H1 (cell line): ENCODE measurements at places on chromosomes 16 and 17. TPM values are rescaled to one million over a fixed set of nuclear protein-coding genes. Genes with fewer than 3 reads are reported as not detected.

DNA sequence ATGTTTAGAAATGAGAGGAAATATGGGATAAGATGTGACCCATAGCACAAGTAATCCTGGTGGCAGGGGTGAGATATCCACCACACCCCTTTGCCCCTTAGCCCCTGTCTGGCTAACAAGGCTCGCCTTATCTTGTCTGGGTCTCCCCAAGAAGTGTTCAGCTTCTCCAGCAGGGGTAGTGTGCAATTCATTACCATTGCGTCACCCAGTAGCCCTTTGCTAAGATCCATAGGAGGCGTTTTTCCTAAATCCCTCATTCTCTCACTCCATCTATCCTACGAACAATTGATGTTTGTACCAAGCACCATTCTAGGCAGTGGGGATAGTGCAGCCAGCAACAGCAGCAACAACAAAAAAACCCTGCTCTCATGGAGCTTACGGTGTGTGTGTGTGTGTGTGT lies 30.8 kb downstream of the CCDC42 start:
- no peak for DNase-seq
- no peak overlapping the region for H3K4me3 ChIP-seq
- H3K4me1 ChIP-seq, result peaks cover 2% of the 10 kb centered on the region
- H3K27me3 ChIP-seq, result no peaks in the 10 kb centered on the region

- H3K36me3 ChIP-seq, result no peaks in the 10 kb centered on the region
- DNase-seq, result no peak
- H3K4me1 ChIP-seq, result peaks cover 14% of the 10 kb centered on the region
- peaks cover 95% of the 10 kb centered on the region for H3K27me3 ChIP-seq
These were observed 5.9 kb downstream of the IRX6 start for GRCh38 chr16:55329791-55330428.

- no peaks in the 10 kb centered on the region; the same call in 1 of the 2 replicates for H3K4me1 ChIP-seq
- H3K4me3 ChIP-seq, result no peak overlapping the region
- H3K27ac ChIP-seq, result no peak overlapping the region
- peaks cover 14% of the 10 kb centered on the region; the same call in 1 of the 2 replicates for H3K27me3 ChIP-seq
- no peak for DNase-seq
- no peaks in the 10 kb centered on the region for H3K36me3 ChIP-seq
These were observed 36.2 kb downstream of the ZNF778 start for GRCh38 chr16:89253548-89254287.

DNA sequence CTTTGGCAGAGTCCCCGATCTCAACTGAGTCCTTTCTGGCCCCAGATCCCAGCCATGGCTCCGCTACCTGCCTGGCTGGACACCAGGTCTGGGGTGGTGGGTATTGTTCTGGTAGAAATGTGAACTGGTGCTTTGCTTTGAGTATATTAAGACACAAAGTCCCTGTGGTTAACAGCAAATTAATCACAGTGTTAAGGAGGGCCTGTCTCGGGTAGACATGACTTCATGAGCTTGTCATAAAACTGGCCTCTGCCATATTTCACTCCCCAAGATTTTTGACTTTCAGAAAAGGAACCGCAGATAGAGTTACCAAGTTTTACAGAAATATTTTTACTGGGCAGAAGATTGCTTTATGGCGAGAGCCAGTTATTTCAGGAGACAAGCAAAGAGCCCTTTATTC lies 19.5 kb downstream of the NKD1 start:
- no peak overlapping the region for H3K4me3 ChIP-seq
- no peaks in the 10 kb centered on the region for H3K36me3 ChIP-seq
- H3K27me3 ChIP-seq, result no peaks in the 10 kb centered on the region
- H3K4me1 ChIP-seq, result no peaks in the 10 kb centered on the region
- H3K27ac ChIP-seq, result no peak overlapping the region
- no peak for DNase-seq

GRCh38 chr16:52827456-52827855 lies 225.2 kb downstream of the CHD9NB start:
- DNase-seq, result no peak
- H3K27me3 ChIP-seq, result no peaks in the 10 kb centered on the region
- H3K4me3 ChIP-seq, result no peak overlapping the region
- no peak overlapping the region for H3K27ac ChIP-seq
- no peaks in the 10 kb centered on the region for H3K4me1 ChIP-seq

DNA sequence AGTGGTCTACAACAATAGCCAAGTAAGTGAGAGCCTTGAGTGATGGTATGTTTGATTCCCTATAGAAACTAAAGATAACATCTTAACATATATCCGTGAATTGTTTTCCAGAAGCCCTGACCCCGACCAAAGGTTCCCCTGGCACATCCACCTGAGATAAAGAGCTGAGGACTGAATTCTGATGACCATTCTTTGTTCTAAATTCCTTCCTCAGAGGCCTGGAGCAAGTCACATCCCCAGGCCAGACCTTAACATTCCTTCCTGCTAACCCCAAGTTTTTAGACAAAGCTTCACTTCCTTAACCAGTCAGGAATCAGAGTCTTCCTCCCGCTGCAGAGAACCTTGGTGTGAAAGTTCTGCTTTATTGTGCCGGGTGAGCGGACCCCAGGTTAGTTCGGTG lies 83.3 kb downstream of the PMP22 start:
- DNase-seq, result no peak
- H3K4me3 ChIP-seq, result no peak overlapping the region
- no peaks in the 10 kb centered on the region for H3K27me3 ChIP-seq
- H3K36me3 ChIP-seq, result no peaks in the 10 kb centered on the region
- H3K27ac ChIP-seq, result no peak overlapping the region
- H3K4me1 ChIP-seq, result no peaks in the 10 kb centered on the region; the same call in none of the 2 replicates

GRCh38 chr16:11312718-11313492 lies 31.8 kb upstream of the PRM1 start:
- peaks cover 26% of the 10 kb centered on the region for H3K4me1 ChIP-seq
- H3K27me3 ChIP-seq, result no peaks in the 10 kb centered on the region
- no peaks in the 10 kb centered on the region for H3K36me3 ChIP-seq
- DNase-seq, result no peak

- H3K4me1 ChIP-seq, result peaks cover 4% of the 10 kb centered on the region; the same call in 1 of the 2 replicates
These were observed 4.1 kb upstream of the PITPNA start for GRCh38 chr17:1566505-1567199.

GRCh38 chr16:59341368-59341767 lies 607.3 kb upstream of the GOT2 start:
- DNase-seq, result no peak
- H3K27ac ChIP-seq, result no peak overlapping the region
- H3K27me3 ChIP-seq, result peaks cover 71% of the 10 kb centered on the region
- H3K36me3 ChIP-seq, result no peaks in the 10 kb centered on the region

GRCh38 chr17:5430413-5430999 lies 8.4 kb downstream of the C1QBP start:
- peaks cover 37% of the 10 kb centered on the region for H3K36me3 ChIP-seq
- H3K27me3 ChIP-seq, result no peaks in the 10 kb centered on the region
- no peaks in the 10 kb centered on the region for H3K4me1 ChIP-seq
- no peak overlapping the region for H3K4me3 ChIP-seq

- H3K36me3 ChIP-seq, result no peaks in the 10 kb centered on the region
- peak; percentile 70 for DNase-seq
- no peaks in the 10 kb centered on the region for H3K27me3 ChIP-seq
These were observed 30.0 kb upstream of the RNF43 start for GRCh38 chr17:58447039-58447975.

- no peak overlapping the region for H3K27ac ChIP-seq
- DNase-seq, result no peak
- no peak overlapping the region for H3K4me3 ChIP-seq
- no peaks in the 10 kb centered on the region for H3K4me1 ChIP-seq
These were observed 132.6 kb downstream of the RAB11FIP4 start for GRCh38 chr17:31523862-31524730.

DNA sequence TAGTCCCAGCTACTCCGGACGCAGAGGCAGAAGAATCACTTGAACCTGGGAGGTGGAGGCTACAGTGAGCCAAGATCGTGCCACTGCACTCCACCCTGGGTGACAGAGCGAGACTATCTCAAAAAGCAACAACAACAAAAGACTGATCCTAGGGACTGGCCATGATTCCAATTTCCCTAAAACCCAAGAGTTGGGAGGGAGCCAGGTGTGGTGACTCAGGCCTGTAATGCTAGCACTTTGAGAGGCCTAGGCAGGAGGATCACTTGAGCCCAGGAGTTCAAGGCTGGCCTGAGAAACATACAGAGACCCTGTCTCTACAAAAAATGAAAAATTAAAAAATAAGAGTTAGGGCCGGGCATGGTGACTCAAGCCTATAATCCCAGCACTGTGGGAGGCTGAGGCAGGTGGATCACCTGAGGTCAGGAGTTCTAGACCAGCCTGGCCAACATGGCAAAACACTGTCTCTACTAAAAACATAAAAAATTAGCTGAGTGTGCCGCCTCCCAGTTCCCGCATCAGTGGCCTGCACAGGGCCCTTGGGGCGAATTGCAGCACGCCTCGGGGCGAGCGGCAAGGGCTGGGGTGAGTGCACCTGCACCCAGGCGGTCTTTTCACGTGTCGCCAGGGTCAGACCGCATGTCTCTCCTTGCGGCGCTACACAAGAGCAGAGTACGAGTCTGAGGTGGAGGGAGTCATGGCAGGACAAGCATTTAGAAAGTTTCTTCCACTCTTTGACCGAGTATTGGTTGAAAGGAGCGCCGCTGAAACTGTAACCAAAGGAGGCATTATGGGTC lies 40.8 kb downstream of the CDH3 start:
- H3K27ac ChIP-seq, result no peak overlapping the region
- H3K36me3 ChIP-seq, result peaks cover 16% of the 10 kb centered on the region
- no peaks in the 10 kb centered on the region for H3K4me1 ChIP-seq
- DNase-seq, result no peak
- no peaks in the 10 kb centered on the region for H3K27me3 ChIP-seq
- no peak overlapping the region for H3K4me3 ChIP-seq

DNA sequence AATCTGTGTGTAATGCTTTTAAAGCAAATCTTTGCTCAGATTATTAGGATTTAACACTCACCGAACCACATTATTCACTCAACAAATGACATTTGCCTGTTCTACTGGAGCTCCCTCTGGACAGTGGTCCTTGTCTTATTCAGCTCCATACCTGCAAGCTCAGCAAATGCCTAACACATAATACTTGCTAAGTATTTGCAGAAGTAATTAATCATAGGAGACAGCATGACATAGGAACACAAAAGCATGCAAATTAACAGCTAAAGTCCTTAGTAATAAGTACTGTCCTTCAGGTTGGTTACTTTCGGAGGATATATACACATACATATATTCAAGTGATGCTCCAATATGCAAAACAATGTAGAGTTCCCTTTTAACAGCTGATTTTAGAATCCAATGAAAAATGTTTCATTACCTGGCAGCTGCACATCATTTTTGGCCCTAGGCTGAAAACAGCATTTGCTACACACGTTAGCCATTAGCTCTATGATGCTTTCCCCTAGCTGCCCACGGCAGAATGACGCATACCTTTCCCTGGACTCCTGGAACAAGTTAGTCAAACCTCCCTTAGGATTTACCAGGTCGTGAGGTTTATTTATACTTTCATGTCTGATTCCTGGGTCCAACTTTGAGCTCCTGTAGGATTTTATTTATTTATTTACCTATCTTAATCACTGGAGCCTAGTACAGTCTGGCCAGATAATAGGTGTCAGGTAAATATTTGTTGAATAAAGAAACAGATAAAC lies 8.6 kb downstream of the BRD7 start:
- no peaks in the 10 kb centered on the region for H3K4me1 ChIP-seq
- DNase-seq, result no peak
- H3K36me3 ChIP-seq, result peaks cover 45% of the 10 kb centered on the region
- H3K27ac ChIP-seq, result no peak overlapping the region

DNA sequence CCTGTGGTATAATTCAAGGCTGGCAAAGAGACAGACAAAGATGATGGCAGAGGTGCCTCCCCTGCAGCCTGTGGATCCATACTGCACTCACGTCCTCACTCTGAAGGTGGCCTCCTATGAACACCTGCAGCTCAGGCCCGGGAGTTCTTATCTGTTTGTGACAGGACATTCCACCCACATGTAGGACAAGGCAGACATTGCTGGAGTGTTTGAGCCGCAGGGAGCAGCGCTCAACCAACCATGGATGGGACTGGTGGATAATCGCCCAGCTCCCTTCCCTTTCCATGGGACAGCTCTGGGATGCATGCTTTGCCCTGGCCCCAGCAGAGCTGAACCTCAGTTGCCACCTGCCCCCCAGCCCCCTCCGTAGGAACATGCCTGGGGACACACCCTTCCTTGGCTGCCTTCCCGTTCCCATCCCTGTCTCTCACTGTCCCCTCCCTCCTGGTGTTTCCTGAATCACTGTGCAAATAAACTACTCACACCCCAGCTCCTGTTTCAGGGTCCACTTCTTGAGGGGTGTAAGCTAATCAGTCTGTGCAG lies 22.2 kb downstream of the ITPRIPL2 start:
- no peak overlapping the region for H3K27ac ChIP-seq
- no peaks in the 10 kb centered on the region; the same call in none of the 2 replicates for H3K4me1 ChIP-seq
- no peaks in the 10 kb centered on the region for H3K36me3 ChIP-seq
- no peak for DNase-seq

DNA sequence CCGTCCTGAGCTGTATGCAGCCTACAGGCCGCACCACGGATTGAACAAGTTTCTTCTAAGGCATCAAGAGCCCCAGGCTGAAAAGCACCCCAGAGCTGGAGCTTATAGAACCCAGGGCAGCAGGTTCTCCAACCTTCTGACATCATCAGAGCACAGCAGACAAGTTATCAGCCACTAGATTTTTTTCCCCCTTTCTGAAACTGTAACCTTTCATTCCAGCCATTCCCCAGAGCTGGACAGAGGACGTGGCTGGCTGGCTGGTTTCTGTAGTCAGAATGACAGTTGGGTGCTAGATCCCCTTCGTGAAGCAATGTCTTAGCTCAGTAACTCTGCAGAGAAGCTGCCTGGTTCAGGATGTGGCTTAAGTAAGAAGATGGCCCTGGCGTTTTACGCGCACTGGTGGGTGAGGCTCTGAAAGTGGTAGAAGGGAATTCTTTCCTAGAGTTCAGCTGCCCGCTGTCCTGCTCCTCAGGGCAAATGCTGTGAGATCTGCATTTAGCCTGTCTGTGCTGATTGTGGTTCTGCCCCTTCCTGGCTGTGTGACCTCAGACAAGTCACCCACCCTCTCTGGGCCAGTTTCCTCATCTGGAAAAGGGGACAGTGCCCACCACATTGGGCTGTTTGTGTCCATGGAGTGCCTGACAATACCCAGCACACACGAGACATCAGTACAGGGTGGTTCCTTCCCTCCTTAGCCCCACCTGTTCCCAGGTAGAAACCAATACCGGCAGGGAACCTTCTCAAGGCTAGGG lies 9.1 kb downstream of the DEXI start:
- H3K27ac ChIP-seq, result no peak overlapping the region
- no peaks in the 10 kb centered on the region for H3K27me3 ChIP-seq
- H3K4me1 ChIP-seq, result no peaks in the 10 kb centered on the region
- H3K4me3 ChIP-seq, result no peak overlapping the region
- DNase-seq, result no peak

Gene HEXIM1
- total RNA-seq, result 36.9 and 38.3 TPM in 2 replicates

Gene ELMO3
- 9.2 and 9.6 TPM in 2 replicates for total RNA-seq

Gene GRAP
- 0.24 and 0.29 TPM in 2 replicates for total RNA-seq

Gene SHCBP1
- total RNA-seq, result 14.8 and 15.3 TPM in 2 replicates

Gene ALOX15B
- 0.46 and 0.63 TPM in 2 replicates for total RNA-seq

Gene CHD3
- total RNA-seq, result 12.9 and 14.2 TPM in 2 replicates

Gene CLEC10A
- total RNA-seq, result not detected in 2 replicates

Gene KCNJ18
- not detected in 2 replicates for total RNA-seq

Gene KCNAB3
- 2.3 and 2.4 TPM in 2 replicates for total RNA-seq

Gene GGT6
- not detected in 2 replicates for total RNA-seq

Gene IRX5
- 0.48 and 0.90 TPM in 2 replicates for total RNA-seq

Gene ADORA2B
- total RNA-seq, result 2.6 and 3.3 TPM in 2 replicates

Gene SEPTIN1
- 0.84 and 1.4 TPM in 2 replicates for total RNA-seq

Gene MRC2
- 23.0 and 24.2 TPM in 2 replicates for total RNA-seq
